GM12864 (cell line): ENCODE measurements at places on chromosomes 12 and 14.

- no peak for DNase-seq
Observed at GRCh38 chr14:51236314-51236713, 3.7 kb upstream of the TMX1 start.

DNA sequence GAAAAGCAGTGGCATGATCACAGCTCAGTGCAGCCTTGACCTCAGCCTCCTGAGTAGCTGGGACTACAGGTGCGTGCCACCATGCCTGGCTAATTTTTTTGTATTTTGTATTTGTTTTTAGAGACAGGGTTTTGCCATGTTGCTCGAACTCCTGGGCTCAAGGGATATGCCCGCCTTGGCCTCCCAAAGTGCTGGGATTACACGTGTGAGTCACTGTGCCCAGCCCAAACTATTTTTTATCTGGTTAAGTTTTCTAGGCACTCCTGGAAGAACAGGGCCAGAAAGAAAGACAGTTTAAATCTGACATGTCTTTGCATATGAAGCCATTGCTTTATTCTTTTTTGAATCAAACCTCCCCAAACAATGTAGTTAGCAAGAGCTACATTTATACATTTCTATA, 27.5 kb upstream of the PTGR2 start:
- no peak for DNase-seq

DNA sequence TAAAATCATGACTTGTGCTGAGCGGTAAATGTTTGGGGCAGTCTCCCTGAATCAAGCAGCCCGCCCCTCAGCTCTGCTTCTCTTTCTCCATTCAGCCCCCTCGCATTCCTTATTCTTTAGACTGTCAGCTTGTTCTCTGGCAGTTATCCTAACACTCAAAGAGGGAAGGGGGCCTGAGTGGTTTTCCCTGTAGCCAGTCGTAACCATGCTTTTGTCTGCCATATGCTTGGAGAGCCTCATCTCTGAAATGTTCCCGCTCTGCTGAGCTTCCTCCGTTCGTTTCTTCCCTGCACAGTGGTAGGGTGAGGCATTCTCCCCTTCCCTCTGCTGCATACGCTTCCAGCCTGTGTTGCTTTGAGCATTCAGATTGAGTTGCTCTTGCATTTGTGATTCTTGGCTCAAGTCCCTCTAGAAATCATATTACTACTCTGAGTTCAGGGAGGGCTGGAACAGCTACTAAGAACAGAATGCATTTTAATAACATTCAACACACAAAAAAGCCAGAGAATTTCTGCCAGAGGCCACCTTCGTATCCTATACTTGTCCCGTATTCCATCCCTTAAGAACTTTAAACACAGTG, 119.7 kb downstream of the FBXL14 start:
- no peak for DNase-seq

GRCh38 chr12:57632958-57633840, at the start of gene B4GALNT1:
Gene B4GALNT1, minus strand, starts transcription at chr12:57633201. Its CDS starts 1,069 bp downstream, at chr12:57632132.
- DNase-seq, result no peak

DNA sequence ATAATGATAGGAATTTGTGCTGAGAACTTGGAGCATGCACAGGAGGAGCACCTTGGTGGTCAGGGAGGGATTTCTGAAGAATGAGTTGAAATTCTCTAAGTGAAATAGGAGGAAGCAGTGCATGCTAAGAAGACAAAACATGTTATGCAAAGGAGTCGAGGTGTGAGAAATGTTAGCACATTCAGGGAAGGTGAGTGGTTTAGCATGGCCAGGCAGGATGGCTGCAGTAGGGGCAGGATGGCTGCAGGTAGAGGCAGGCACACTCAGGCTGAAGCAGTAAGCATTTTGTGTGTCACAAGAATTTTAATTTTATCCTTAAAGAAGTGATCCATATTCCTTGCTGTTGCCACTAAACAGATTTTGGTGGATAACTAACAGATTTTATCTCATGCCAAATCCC, 46.3 kb downstream of the CATSPERB start:
- no peak for DNase-seq

- no peak for DNase-seq
Observed at GRCh38 chr14:75200451-75200850, 24.0 kb upstream of the TMED10 start.

DNA sequence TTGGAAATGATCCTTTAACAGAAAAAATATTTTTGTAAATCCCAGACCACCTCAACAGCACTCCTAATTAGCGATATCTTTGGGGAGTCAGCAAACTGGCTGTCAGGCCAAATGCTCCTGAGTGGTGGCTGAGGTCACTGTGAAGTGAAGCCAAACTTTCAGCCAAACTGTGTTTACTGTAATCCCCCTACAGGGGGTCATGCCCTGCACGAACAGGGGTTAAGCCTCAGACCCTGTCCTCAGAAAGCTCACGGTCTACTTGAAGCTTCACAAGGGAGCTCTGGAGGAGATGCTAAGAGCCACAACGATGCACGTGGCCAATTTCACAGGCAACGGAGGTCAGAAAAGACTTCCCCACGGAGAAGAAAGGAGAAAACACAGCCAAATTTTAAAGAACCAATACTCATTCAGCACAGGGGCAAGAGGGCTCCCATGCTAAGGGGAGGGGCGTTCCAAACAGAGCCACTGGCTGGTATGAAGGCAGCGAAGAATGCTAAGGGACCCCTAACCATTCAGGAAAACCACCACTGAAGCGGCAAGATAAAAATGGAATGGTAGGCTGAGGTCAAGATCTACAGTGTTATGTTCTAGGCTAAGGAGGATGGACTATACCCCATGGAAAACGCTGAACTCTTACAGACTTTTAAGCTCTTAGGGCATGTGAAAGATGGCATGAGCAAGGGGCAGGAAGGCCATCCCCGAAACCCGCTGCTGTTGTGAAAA, 105.4 kb downstream of the ITPR2 start:
- no peak for DNase-seq

GRCh38 chr12:25187781-25188180, 7.2 kb downstream of the DNAI7 start:
- DNase-seq, result no peak

GRCh38 chr14:76762411-76763095, 1.3 kb downstream of the VASH1 start:
- no peak for DNase-seq

GRCh38 chr12:119129827-119130434, 48.8 kb upstream of the HSPB8 start:
- DNase-seq, result no peak
